ENCODE measurements at places on chromosomes 6 and 20. TPM values are rescaled to one million over a fixed set of nuclear protein-coding genes. Genes with fewer than 3 reads are reported as not detected.

The MOXD1 gene
- 0.21 TPM for total RNA-seq

The ANGPT4 gene
- total RNA-seq = not detected

The HSD17B8 gene
- total RNA-seq = 7.4 TPM

The PTPRK gene
- total RNA-seq = 61.8 TPM

The PLN gene
- total RNA-seq = not detected

The GHRH gene
- total RNA-seq = not detected

The HFE gene
- 12.1 TPM for total RNA-seq

The SLC17A1 gene
- total RNA-seq = not detected

GRCh38 chr6:49826743-49827406, 39.5 kb downstream of the CRISP1 start:
- no peaks in the 10 kb centered on the region for H3K36me3 ChIP-seq
- H3K4me1 ChIP-seq = no peaks in the 10 kb centered on the region
- H3K27ac ChIP-seq = no peak overlapping the region
- no peak for DNase-seq
- no peaks in the 10 kb centered on the region for H3K27me3 ChIP-seq

- H3K4me3 ChIP-seq = no peak overlapping the region
- no peak overlapping the region for H3K27ac ChIP-seq
- no peak for DNase-seq
- no peaks in the 10 kb centered on the region for H3K4me1 ChIP-seq
- no peaks in the 10 kb centered on the region for H3K36me3 ChIP-seq
Measured at GRCh38 chr6:137341681-137342195, 122.6 kb upstream of the IFNGR1 start.

- H3K4me1 ChIP-seq = peaks cover 16% of the 10 kb centered on the region
- peaks cover 19% of the 10 kb centered on the region for H3K36me3 ChIP-seq
Measured at GRCh38 chr6:24721461-24722215, 2.7 kb upstream of the C6orf62 start.

DNA sequence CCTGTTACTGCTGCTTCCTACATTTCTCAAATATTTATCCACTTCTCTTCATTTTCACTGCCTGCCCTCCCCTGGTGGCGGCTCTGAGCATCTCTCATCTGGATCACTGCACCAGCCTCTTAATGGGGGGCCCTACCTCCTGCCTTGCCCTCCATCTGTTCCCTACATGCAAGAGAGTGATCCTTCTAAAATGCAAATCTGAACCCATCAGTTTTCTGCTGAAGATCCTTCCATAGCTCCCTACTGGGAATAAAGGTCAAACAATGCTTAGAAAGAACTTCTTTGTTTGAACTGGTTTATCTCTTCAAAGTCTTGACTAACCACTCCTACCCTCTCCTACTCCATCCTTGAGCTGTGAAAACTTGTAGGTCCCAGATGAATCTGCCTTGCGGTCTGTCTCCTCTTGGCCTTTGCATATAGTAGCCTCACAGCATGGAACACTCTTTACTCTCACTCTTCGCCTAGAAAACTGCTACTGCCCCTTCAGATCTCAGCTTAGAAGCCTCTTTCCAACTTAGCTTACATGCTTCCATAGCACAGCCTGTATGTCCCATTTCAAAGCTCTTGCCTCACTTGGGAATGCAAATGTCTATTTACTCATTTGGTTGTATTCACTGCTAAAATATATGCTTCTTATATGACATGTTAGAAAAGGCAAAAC, 119.3 kb downstream of the QRSL1 start:
- H3K4me1 ChIP-seq = no peaks in the 10 kb centered on the region
- no peak overlapping the region for H3K4me3 ChIP-seq
- no peaks in the 10 kb centered on the region for H3K36me3 ChIP-seq
- H3K27ac ChIP-seq = no peak overlapping the region
- DNase-seq = no peak
- peaks cover 6% of the 10 kb centered on the region for H3K27me3 ChIP-seq

GRCh38 chr6:83294676-83295075, 101.5 kb downstream of the RWDD2A start:
- no peaks in the 10 kb centered on the region for H3K4me1 ChIP-seq
- no peak overlapping the region for H3K4me3 ChIP-seq
- H3K27me3 ChIP-seq = no peaks in the 10 kb centered on the region

DNA sequence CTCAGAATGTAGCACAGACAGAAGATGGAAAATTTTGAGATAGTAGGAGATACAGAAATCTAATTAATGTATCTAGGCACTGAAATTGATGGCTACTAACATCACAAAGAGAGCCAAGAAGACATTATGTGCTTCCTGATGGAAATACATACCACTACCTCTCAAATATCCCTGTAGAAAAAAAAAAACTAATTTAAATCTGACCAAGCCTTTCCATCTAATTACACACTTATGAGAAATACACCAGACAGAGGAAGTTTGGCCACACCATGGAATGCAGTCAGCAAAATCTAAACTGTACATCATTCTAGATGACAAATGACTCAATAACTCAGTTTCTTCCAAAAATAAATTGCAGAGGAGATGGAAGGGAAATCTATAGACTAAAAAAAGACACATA, 18.9 kb downstream of the VPS52 start:
- peaks cover 14% of the 10 kb centered on the region for H3K4me1 ChIP-seq
- H3K4me3 ChIP-seq = no peak overlapping the region
- H3K27ac ChIP-seq = no peak overlapping the region
- H3K27me3 ChIP-seq = no peaks in the 10 kb centered on the region
- peaks cover 4% of the 10 kb centered on the region for H3K36me3 ChIP-seq

DNA sequence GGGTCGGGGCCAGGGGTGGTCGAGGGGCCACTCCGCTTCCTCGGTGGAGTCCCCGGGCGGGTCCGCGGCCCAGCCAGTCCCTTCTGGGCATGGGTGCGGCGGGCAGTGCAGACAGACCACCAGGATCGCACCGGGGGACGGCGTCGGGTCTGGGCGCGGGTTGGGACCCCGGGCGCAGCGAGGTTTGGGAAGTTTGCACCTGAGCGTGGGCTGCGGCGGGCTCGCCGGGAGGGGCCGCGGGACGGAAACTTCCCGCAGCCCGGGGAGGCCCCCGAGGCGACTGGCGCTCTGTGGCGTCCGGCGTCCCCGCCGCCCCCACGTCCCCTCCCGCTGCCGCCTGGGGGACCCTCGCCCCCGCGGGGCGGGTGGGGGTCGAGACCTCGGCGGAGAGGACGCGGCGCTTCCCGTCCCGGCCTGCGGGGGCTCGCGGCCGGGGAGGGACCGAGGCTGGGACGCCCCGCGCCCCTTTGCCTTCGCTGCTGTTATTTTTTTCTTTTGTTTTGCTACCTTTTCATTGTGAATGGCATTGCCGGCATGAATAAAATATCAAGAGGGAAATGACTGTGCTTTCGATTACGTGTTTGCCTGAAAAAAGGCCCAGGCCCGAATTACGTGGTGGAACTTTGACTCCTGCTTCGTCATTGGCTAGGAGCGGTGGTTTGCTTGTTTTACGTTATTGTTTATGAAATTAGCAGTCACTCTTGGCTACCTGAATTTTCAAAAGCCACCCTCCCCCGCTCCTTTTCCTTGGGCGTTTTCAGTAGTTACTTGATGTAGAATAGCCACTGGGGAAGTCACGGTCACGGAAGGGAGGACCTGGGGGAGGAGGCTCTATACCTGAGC, 703 bp downstream of the SNX9 start:
- peak overlapping the region; percentile 72 for H3K27ac ChIP-seq
- H3K36me3 ChIP-seq = no peaks in the 10 kb centered on the region
- peak; percentile 60 for DNase-seq
- no peaks in the 10 kb centered on the region for H3K27me3 ChIP-seq
- H3K4me1 ChIP-seq = peaks cover 9% of the 10 kb centered on the region

DNA sequence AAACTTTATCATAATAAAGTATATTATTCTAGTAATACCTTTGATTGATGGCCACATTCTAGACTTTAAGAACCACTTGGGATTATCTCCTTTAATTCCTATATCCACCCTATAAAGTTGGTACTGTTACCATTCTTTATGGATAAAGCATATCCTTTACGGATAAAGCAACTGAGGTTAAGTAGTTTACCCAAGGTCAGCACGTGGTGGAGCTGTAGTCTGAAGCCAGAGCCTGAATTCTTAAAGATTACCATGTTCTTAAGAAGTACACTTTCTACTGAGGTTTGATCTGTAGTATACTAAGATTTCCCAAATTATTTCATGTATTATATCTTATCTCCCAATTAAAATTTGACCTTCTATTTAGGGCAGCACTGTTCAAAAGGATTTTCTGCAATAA, 3.0 kb upstream of the NCOA7 start:
- no peaks in the 10 kb centered on the region for H3K36me3 ChIP-seq
- H3K4me1 ChIP-seq = peaks cover 24% of the 10 kb centered on the region
- H3K27ac ChIP-seq = no peak overlapping the region
- DNase-seq = no peak
- no peak overlapping the region for H3K4me3 ChIP-seq
- no peaks in the 10 kb centered on the region for H3K27me3 ChIP-seq

DNA sequence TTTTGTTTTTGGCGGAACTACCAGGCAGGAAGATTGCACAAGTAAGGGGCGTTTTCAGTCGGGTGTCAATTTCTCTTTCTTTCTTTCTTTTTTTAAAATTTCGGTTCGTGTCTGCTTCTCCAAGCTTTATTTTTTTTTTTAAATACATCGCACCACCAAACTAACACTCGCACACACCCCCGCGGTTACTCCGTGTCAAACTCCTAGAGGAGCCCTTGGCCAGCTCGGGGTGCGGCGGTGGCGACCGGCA, 338 bp downstream of the UTRN start:
- peaks cover 22% of the 10 kb centered on the region for H3K4me1 ChIP-seq
- peak overlapping the region; percentile 95 for H3K27ac ChIP-seq
- no peaks in the 10 kb centered on the region for H3K36me3 ChIP-seq
- H3K27me3 ChIP-seq = no peaks in the 10 kb centered on the region
- peak overlapping the region; percentile 91 for H3K4me3 ChIP-seq

- no peak for DNase-seq
- H3K4me1 ChIP-seq = no peaks in the 10 kb centered on the region
- no peaks in the 10 kb centered on the region for H3K27me3 ChIP-seq
- no peak overlapping the region for H3K27ac ChIP-seq
- H3K4me3 ChIP-seq = no peak overlapping the region
- no peaks in the 10 kb centered on the region for H3K36me3 ChIP-seq
Measured at GRCh38 chr6:35587167-35587566, 74.5 kb upstream of the TULP1 start.

- no peaks in the 10 kb centered on the region for H3K36me3 ChIP-seq
- no peak overlapping the region for H3K4me3 ChIP-seq
- DNase-seq = no peak
- no peak overlapping the region for H3K27ac ChIP-seq
- no peaks in the 10 kb centered on the region for H3K4me1 ChIP-seq
Measured at GRCh38 chr6:48098923-48099322, 12.1 kb downstream of the PTCHD4 start.

- no peak overlapping the region for H3K4me3 ChIP-seq
- H3K27me3 ChIP-seq = no peaks in the 10 kb centered on the region
- no peak for DNase-seq
- 0 out of 2 replicates have a peak, but pooled peaks cover 3% of the 10 kb centered on the region for H3K4me1 ChIP-seq
- H3K27ac ChIP-seq = no peak overlapping the region
- H3K36me3 ChIP-seq = no peaks in the 10 kb centered on the region
Measured at GRCh38 chr6:33820784-33821520, 17.1 kb upstream of the MLN start.

DNA sequence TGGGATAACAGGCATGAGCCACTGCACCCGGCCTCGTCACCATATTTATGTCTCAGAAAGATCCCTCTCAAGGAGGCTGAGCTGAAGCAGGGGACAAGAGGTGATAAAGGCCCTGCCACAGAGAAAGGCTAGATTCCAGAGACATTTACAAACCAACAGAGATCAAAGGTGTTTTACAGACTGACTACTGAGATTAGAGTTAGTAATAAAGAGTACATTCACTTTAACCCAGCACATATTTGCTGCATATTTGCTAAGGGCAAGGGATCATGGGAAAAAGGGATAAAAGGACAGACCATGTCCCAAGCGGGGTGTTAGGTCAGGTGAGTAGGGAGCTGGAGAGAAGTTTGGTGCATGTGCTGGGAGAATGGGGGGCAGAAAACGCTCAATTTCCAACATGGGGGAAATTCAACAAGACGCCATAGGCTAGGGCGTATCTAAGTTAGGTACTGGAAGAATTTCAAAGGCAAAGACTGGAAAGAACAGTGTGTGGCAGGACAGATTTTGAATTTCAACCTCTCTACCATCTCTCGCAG, 43.8 kb upstream of the SEC63 start:
- no peak overlapping the region for H3K27ac ChIP-seq
- no peaks in the 10 kb centered on the region for H3K36me3 ChIP-seq
- H3K4me1 ChIP-seq = no peaks in the 10 kb centered on the region
- no peak overlapping the region for H3K4me3 ChIP-seq

- DNase-seq = peak; percentile 83
- no peaks in the 10 kb centered on the region for H3K36me3 ChIP-seq
- no peak overlapping the region for H3K4me3 ChIP-seq
- H3K27me3 ChIP-seq = no peaks in the 10 kb centered on the region
- H3K4me1 ChIP-seq = no peaks in the 10 kb centered on the region
- no peak overlapping the region for H3K27ac ChIP-seq
Measured at GRCh38 chr6:155645325-155645724, 189.7 kb upstream of the NOX3 start.

DNA sequence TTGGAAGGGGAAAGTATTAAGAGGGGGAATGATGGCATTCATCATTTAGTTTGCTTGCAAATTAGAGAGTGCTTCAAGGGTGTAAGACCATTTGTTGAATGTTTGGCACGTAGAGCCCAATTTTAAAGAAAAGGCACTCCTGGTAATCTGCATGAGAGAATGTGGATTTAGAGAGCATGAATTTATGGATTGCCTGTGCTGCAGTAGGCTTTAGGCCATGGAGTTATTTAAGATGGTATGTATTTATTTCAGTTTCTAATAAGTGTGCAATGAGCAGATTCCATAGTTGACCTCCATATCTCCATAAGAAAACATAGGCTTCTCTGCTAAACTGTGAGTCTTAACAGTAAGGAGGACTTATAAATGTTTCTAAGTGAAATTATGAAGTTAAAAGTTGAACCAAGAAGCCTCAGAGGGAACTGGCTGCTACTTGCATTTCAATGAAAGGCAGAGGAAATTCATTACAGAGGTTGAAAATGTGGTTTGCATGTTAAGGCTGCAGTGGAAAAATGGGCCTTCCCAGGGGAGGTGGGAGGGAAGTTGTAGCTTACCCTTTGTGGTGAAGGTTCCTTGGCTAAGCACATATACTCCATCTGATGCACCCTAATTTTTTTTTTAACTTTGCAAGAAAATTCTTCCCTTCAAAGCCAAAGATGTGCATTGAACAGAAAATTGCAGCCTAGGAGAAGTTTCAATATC, 134.2 kb downstream of the CARMIL1 start:
- no peak overlapping the region for H3K4me3 ChIP-seq
- no peaks in the 10 kb centered on the region for H3K36me3 ChIP-seq
- H3K27me3 ChIP-seq = no peaks in the 10 kb centered on the region
- no peaks in the 10 kb centered on the region for H3K4me1 ChIP-seq

DNA sequence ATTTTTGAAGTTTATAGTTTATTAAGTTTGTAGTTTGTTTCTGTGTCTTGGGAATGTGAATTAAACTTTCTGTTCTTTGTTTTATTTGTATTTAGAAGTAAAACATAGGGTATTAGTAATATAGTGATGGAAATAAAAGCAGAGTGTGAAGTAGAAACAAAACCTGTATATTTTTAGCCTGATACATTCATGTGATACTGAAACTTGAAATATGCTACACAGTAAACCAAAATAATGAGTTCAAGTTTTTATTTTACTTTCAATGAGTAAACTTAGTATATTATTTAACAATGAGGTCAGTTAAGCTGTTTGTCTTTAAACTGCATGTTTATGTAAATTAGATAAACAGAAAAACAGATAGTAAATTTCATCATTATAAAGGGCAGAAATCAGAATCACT, 1592.6 kb downstream of the GRIK2 start:
- no peaks in the 10 kb centered on the region for H3K4me1 ChIP-seq
- H3K27ac ChIP-seq = no peak overlapping the region
- no peaks in the 10 kb centered on the region for H3K27me3 ChIP-seq
- H3K4me3 ChIP-seq = no peak overlapping the region
- no peak for DNase-seq
- H3K36me3 ChIP-seq = no peaks in the 10 kb centered on the region

All from Panc1 (cell line).